Activated T-cell treated with anti-CD3 and anti-CD28 coated beads, Interleukin-2, amount 50 U/mL, for 72 hours (primary cell): ENCODE measurements at places on chromosomes 3 and 15. TPM values are rescaled to one million over a fixed set of nuclear protein-coding genes. Genes with fewer than 3 reads are reported as not detected.
A peak's percentile ranks its signal among the peaks of the same experiment; 100 is the strongest.

- peak overlapping the region; percentile 95 for H3K27ac ChIP-seq
- DNase-seq: peak; percentile 65
- peaks cover 98% of the 10 kb centered on the region for H3K4me1 ChIP-seq
- peaks cover 6% of the 10 kb centered on the region for H3K36me3 ChIP-seq
- no peaks in the 10 kb centered on the region for H3K27me3 ChIP-seq
- H3K4me3 ChIP-seq: peak overlapping the region; percentile 77
These were observed 139.3 kb downstream of the FOXP1 start for GRCh38 chr3:71444028-71444860.

DNA sequence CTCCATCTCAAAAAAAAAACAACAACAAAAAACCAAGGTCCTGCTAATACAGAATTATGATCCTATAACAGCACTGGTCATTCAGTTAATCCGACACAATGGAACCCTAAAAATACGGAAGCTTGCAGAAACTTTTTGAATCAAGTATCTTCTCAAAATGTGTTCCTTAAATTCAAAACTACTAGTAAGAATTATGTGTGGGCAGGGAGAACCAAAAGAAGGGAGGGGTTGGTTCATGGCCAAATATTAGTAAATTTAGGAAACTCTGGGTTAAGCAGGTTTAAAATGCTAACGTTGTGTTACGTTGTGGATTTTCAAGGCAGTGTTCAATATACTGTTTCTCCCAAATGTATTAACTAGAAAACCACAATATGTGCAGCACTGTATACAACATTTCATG lies 115.5 kb downstream of the KLHL25 start:
- H3K27me3 ChIP-seq: no peaks in the 10 kb centered on the region
- peaks cover 17% of the 10 kb centered on the region for H3K4me1 ChIP-seq
- H3K27ac ChIP-seq: peak overlapping the region; percentile 46
- DNase-seq: no peak
- no peak overlapping the region for H3K4me3 ChIP-seq
- peaks cover 5% of the 10 kb centered on the region for H3K36me3 ChIP-seq

DNA sequence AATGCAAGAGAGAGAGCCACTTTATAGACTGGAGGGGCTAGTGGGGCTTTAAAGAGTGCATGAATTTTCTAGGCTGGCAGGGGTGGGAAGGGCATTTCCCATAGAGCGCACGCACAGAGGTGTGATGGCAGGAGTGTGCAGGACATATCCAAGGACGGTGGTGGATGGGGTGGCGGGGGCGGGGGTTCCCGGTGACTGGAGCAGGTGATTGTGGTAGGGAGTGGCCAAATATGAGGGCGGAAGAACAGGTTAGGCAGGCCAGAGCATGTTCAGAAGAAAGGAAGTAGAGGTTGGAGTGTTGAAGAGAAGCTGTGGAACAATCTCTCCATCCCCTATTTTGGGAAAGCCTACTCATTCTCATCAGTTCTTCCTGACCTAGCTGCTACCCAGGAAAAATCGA lies 18.1 kb downstream of the FAM81A start:
- no peak for DNase-seq
- H3K4me3 ChIP-seq: no peak overlapping the region
- H3K27me3 ChIP-seq: peaks cover 6% of the 10 kb centered on the region

DNA sequence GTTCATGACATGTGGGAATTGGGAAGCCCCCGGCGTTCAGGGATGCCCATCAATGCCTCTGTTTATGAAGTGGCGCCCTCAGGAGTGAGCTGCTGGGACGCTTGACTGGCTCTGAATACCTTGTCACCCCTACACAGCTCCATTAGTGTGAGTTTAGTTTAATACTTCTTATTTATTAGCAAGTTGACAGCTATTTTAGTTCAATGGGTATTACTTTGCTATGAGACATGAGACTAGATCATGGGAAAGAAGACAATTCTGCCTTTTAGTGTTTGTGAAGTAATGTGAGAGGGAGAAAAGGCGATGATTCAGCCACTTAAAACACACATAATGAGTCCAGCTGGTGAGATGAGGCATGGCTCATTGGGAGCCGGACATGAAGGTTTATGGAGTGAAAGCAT lies 678.5 kb downstream of the NR2F2 start:
- no peak overlapping the region for H3K4me3 ChIP-seq
- H3K36me3 ChIP-seq: no peaks in the 10 kb centered on the region
- no peak for DNase-seq
- H3K27ac ChIP-seq: no peak overlapping the region

DNA sequence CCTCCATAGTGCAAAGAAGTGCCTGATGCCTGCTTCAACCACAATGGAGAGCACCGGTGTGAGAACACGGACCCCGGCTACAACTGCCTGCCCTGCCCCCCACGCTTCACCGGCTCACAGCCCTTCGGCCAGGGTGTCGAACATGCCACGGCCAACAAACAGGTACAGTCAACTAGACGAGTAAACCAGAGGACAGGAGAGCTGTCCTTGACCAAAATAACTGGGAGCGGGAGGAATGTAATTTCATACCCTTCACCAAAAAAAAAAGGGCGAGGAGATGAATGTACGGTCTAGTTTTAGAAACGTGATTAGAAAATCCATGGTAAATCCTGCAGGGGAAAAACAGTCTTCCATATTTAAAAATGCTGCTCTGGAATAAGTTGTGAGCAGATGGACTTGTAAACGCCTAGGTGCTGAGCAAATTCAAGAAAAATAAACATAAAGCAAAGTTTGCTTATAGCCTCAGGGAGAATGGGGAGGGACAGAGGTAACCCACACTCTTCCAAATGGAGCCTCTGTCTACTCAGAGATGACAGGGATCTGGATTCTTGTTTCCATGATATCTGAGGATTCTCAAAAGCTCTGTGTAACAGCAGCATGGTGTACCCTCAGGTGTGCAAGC lies 8.4 kb downstream of the THBS1 start:
- H3K36me3 ChIP-seq: no peaks in the 10 kb centered on the region
- peaks cover 22% of the 10 kb centered on the region for H3K27me3 ChIP-seq
- no peak overlapping the region for H3K27ac ChIP-seq
- H3K4me3 ChIP-seq: no peak overlapping the region
- H3K4me1 ChIP-seq: peaks cover 6% of the 10 kb centered on the region
- no peak for DNase-seq

DNA sequence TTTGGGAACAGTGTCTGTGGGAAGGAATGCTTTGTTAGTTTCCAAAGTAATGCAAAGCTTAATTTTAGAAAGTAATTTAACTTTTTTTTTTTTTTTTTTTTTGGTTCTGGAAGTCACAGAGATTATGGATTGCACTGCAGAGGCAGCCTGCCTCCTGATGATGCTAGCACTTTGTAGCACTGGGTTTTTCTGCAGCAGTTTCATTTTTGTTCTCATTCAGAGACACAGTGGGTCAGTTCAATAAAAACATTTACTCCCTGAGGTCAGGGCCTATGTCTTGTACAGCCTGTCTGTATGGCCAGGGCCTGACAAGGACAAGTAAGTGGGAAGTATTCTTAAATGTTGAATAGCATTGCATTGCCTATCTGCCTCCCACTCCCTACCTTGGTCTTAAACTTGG lies 39.0 kb upstream of the NDUFB4 start:
- no peak for DNase-seq
- H3K36me3 ChIP-seq: no peaks in the 10 kb centered on the region
- H3K27ac ChIP-seq: no peak overlapping the region
- H3K4me1 ChIP-seq: peaks cover 17% of the 10 kb centered on the region

- peaks cover 77% of the 10 kb centered on the region for H3K36me3 ChIP-seq
- no peaks in the 10 kb centered on the region for H3K27me3 ChIP-seq
- peaks cover 61% of the 10 kb centered on the region for H3K4me1 ChIP-seq
- peak overlapping the region; percentile 99 for H3K4me3 ChIP-seq
These were observed 5.6 kb downstream of the ZBED2 start for GRCh38 chr3:111589303-111590142.

CCNL1 gene
- total RNA-seq: 248 TPM

SIDT1 gene
- 28.9 TPM for total RNA-seq

SERPINI2 gene
- total RNA-seq: not detected
